ENCODE measurements at places on chromosomes 4 and X.
A peak's percentile ranks its signal among the peaks of the same experiment; 100 is the strongest.

- DNase-seq: no peak
These were observed 82.6 kb downstream of the PCDH7 start for GRCh38 chr4:30802622-30803323.

- no peak for DNase-seq
These were observed 531 bp upstream of the GPRIN3 start for GRCh38 chr4:89308161-89308500.

- DNase-seq: no peak
These were observed 206.5 kb upstream of the MAMLD1 start for GRCh38 chrX:150156615-150157014.

GRCh38 chr4:110049951-110050925 is 137.6 kb downstream of the EGF start:
- DNase-seq: peak; percentile 6

DNA sequence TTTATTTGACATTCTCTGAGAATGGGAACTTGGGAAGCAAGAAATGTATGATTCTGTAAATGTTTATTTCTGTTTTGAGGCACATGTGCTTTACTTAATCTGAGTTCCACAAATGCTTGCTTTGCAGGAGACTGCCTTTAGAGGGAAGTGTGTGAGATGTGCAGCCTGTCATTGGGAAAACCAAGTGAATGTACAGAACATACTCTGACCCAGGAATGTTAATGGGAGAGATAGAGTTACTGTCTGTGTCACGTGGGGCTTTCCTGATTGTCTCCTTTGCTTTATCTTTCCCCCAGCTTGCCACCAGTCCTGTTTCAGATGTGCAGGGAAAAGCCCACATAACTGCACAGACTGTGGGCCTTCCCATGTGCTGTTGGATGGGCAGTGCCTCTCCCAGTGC is 218.6 kb upstream of the ANXA3 start:
- DNase-seq: no peak

GRCh38 chrX:72340626-72341025 is 34.9 kb upstream of the CITED1 start:
- DNase-seq: no peak

DNA sequence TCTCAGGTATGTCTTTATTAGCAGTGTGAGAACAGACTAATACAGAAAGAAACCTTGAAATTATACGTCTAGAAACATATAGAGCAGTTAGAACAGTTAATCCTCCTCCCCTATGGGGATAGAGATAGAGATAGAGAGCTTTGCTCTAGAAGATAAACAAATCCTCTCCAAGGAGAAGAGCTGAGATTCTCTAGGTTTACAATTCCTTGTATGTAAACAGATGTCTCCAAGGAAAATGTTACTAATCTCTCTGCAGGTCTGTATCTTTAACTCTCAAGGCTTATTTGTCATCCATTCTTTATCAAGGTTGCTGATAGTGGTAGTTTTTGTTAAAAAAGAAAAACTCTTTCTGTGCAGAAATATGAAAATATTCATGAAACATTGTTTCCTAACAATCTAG is 282.1 kb upstream of the GIMD1 start:
- no peak for DNase-seq

DNA sequence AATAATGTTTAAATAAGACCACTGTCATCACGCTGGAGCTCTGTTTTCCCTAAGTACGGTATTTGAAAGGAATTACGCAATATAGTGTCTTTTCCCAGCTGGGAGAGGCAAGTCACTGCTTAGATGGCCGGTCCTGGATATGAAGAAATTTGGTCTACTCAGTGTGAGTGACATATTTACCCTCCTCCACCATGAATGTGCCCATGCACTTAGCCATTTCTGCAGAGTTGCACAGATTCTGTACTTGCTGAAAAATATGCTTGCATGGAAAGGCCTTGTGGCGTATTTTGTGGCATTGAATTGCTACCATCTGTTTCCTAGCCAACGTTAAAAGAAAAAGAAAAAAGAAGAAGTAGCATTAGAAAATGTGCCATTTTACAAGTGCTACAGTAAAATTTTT is 73.1 kb downstream of the ADGRL3 start:
- DNase-seq: no peak

- no peak for DNase-seq
These were observed 34.2 kb downstream of the RAI2 start for GRCh38 chrX:17826609-17827496.

DNA sequence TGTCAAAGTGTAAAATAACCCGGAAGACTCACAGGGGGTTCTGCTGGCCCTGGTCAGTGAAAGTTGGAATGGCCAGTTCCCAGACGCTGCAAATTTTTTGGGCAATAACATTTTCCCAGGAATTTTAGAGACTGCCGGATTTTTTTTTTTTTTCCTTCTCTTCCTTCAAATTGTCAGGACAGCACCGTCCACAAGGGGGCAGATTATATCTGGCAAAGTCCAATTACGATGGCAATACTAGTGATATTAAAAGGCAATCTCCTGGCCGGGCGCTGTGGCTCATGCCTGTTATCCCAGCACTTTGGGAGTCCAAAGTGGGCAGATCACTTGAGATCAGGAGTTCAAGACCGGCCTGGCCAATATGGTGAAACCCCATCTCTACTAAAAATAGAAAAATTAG is 20.5 kb downstream of the SLC25A5 start:
- DNase-seq: no peak

GRCh38 chrX:136106920-136107528 is 40.3 kb upstream of the FHL1 start:
- no peak for DNase-seq

GRCh38 chr4:2817701-2818350 is 24.9 kb downstream of the SH3BP2 start:
- DNase-seq: no peak

- DNase-seq: no peak
These were observed 28.2 kb downstream of the PHKA1 start for GRCh38 chrX:72685810-72686456.

- DNase-seq: no peak
These were observed 459.4 kb downstream of the DTHD1 start for GRCh38 chr4:36740796-36741310.

DNA sequence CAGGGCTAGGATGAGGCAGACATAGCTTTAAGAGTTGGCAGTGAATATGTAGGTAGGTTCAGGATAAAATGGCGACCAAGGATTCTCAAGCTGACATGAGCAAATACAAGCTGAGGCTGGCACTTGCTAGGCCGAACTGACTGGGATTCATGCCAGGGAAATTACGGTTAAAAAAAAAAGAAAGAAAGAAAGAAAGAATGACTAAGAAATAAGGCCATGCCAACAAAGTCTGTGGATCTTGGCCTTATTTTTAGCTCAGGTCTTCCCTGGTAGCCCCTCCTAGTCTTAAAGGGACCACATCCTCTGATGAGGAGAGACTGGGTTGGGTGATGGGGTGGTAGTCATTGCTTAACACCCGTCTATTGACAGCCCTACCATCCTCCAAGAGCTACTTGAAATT is 64.4 kb upstream of the KLHL13 start:
- DNase-seq: no peak

GRCh38 chrX:15043538-15043937 is 170.3 kb downstream of the MOSPD2 start:
- no peak for DNase-seq

DNA sequence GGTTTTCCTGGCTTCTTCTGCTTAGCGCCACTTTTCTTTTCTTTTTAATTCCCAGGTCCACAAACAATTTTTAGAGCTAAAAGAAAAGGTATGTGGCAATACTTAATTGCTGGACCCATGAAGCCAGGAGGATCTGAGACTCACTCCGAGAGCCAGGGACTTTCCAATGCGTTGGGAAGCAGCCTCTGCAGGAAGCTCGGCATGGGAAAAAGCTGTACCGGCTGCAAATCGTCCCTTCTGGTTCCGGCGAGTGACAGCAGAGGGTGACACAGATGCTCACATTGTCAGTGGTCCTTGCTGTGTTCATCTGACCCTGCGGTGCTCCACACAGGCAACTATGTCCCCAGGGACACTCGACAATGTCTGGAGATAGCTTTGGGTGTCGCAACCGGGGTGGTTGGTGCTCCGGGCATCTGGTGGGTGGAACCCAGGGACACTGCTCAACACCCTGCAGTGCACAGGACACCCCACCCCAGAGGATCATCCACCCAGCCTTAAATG is 164.0 kb downstream of the PRKX start:
- no peak for DNase-seq

- peak; percentile 5 for DNase-seq
These were observed 1.3 kb downstream of the CHST7 start for GRCh38 chrX:46574774-46575381.

DNA sequence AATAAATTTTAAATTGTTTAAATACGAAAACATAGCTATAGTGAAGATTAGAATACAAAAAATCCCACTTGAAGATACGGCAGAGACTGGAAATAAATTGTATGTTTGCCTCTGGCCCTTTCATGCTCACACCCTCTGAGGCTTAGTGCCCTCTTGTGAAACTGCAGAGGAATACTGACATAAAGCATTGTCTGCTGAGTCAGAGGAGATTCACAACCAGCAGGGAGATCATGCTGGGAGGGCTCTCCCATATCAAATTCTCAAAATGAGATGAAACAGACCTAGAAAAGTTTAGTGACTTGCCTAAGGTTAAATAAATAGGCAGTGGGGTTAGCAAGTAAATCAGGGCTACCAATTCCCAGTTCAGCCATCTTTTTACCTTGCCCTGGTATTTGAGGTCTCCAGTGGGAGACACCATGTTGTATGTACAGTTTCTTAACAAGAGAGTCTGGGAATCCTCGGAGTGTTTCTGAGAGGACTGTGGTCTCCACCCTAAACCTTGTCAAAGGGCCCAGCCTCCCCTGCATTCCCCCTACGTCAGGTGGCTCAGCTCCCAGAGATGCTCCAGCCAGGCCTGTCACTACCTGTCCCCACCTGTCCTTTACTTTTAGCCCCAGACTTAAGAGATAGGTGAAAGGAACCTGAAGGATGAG is 581.4 kb upstream of the DIPK2B start:
- DNase-seq: no peak

DNA sequence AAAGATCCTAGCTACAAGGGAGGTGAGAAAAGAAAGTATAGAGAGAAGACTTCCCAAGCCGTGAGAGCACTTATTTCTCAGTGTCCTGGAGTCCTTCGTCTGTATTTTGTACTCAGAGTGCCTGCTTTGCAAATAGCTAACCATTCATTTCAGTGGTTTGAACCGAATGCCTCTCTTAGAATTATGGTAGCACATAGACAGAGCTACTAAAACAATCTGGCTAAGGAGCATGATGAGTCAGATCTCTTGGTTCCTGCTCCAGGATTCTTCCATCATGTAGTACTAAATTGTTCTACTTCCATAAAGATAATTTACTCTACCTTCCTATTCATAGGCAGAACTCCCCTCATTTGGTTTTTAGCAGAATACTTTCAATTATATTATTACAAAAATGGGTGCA is 946.6 kb downstream of the STIM2 start:
- DNase-seq: no peak

DNA sequence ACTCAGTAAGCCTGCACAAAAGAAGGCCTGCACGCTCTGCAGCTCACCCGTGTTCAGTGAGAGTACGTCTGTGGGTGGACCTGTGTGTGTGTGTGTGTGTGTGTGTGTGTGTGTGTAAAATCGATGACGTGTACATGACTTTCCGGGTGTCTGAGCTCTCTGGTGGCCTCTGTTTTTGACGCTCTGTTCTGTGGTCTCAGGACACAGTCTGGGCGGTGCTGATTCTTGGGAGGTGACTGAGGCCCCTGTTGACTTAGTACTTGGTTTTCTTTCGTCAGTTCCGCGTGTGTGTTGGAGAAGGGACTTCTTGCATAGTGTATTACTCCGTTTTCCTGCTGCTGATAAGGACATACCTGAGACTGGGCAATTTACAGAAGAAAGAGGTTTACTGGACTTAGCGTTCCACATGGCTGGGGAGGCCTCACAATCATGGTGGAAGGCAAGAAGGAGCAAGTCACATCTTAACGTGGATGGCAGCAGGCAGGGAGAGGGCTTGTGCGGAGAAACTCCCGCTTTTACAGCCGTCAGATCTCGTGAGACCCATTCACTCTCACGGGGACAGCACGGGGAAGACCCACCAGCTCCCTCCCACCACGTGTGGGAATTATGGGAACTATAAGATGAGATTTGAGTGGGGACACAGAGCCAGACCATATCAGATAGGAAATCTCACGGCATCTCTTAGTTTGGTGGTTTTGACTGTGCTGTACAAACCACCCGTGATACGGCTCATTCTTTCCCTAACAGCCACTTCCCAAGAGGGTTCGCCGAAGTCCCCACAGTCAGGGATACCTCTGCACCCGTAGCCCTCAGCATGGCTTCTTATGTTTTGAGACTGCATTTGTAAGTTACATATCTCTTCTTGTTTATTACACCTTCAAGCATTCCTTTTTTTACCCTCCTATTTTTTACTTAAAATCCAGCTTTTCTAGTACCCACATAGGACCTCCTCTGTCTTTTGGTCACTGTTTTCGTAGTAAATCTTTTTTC is 24.5 kb downstream of the UVSSA start:
- DNase-seq: no peak

- DNase-seq: no peak
These were observed 31.2 kb upstream of the PDGFRA start for GRCh38 chr4:54197926-54198325.

DNA sequence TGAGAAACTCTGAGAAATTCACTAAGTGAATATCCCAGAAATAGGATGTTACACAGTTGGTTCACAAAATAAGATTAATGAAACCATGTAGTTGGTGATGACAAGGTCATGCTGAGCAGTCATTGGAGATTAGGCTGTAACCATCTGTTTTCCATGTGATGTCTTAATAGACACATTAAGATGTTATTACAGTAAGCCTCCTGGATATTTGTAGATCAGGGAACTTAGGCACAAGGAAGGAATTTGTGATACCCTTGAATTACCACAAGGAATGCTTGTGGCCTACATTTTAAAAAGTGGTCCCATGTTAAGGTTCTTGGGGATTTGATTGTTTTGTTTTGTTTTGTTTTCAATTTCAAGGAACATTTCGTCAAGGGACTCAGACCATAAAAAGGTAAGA is 185.6 kb upstream of the BANK1 start:
- no peak for DNase-seq

Measured in stimulated activated naive B cell treated with anti-CD40 and anti-IgM and Interleukin-4, amounts not matched to agents 10 μg/mL and 1 μg/mL and 100 μg/mL, for 72 hours (primary cell).